Stimulated activated CD4-positive, alpha-beta T cell treated with anti-CD3 and anti-CD28 coated beads, Interleukin-15, amount 100 ng/mL, for 1 hour (primary cell): ENCODE measurements at places on chromosomes 2 and 18.

- no peak for DNase-seq
Observed at GRCh38 chr2:69223759-69224511, 163.1 kb downstream of the GFPT1 start.

- no peak for DNase-seq
Observed at GRCh38 chr2:152367547-152368390, 32.8 kb downstream of the FMNL2 start.

GRCh38 chr2:37779611-37780386 is 108.4 kb upstream of the CDC42EP3 start:
- no peak for DNase-seq

DNA sequence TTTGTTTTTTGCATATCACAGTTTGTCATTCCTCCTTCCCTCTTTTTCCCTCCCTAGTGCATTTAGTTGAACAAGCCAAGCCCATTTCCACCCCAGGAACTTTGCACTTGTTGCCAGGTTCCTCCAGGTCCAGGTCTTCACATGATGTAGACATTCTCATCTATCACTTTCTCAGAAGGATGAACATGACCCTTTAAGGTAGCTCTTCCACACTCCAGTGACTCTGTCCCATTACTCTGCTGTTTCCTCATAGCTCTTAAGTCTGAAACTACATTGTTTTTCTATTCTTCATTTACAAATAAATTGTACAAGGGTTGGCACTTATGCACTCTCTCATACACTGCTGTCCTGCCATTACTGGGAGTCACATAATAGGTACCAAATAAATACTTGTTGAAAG is 6.1 kb downstream of the KYNU start:
- DNase-seq = no peak

DNA sequence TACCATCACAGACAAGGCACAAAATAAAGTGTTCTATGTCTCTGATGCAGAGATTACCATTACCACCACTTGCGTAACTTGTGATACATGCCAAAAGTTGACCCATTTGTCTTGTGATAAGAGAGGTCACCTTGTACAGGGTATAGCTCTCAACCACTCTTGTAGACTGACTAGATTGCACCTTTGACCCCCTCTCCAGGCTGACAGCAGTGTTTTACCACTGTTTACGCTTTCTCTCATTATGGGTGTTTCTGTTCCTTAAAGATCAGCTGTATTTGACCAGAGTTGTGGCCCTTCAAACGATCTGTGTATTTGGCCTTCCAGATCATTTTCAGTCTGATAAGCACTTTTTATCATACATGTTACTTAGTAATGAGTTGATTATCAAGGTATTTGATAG is 215.7 kb upstream of the HNMT start:
- no peak for DNase-seq

GRCh38 chr18:10590412-10590811 is 64.6 kb downstream of the NAPG start:
- DNase-seq = no peak

- no peak for DNase-seq
Observed at GRCh38 chr2:95018861-95019550, 6.5 kb upstream of the MAL start.

DNA sequence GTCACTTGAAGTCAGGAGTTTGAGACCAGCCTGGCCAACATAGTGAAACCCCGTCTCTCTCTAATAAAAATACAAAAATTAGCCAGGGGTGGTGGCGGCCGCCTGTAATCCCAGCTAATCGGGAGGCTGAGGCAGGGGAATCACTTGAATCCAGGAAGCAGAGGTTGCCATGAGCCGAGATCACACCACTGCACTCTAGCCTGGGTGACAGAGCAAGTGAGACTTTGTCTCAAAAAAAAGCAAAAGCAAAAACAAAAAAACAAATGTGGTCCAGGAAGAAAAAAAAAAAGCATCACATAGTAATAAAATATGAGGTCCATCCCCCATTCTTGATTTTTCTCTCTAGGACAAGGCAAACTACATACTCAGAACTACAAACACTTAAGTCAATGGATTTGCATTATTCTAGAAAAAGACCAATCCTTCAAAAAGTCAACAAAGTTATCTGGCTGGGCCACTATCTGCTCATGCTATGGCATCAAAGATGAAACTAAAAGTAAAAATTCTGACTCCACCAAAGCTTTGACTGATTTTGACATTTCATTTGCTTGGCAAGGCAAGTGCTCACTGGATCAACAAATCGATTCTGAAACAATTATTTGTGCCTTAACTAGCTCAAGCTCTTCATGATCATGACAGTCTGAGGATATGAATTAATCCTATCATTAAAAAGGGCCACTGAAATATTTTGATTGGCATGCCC is 28.4 kb downstream of the MEX3C start:
- DNase-seq = no peak

DNA sequence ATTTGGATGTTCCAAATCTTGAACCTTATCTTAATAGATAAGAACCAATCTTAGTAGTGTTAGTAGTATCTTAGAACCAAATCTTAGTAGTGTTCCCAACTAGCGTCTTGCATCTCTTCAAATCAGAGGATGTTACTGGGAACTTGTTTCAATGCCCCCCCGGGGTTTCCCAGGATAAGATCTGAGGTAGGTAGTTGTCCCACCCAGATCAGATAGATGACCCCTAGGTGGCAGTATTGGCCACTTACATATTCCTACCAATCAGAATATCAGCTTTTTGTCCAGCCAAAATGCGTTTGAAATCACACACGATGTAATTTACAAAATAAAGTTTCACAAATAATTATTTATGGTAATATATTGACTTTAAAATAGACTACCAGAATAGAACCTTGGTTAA is 314.8 kb downstream of the MBD2 start:
- no peak for DNase-seq

- DNase-seq = no peak
Observed at GRCh38 chr18:22169889-22170420, 566 bp downstream of the GATA6 start.

- DNase-seq = no peak
Observed at GRCh38 chr18:22342625-22343024, 75.1 kb downstream of the CTAGE1 start.

DNA sequence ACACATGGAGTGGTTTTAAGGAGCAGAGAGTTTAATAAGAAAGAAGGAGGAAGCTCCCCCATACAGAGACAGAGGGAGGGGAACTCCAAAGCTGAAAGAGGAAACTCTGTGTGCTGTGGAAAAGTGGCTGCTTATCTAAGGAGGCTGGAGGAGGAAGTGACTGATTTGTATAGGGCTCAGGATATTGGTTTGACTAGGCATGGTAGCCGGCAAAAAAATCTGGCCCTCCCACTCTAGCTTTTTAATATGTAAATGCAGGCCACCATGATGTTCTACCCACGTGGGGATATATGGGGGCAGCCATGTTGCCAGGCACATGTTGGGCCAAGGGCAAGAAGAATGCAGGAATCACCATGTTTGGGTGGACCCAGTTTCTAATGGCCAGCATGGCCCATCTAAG is 64.3 kb downstream of the HNMT start:
- no peak for DNase-seq

- DNase-seq = no peak
Observed at GRCh38 chr2:32965523-32966171, 18.9 kb downstream of the LTBP1 start.

DNA sequence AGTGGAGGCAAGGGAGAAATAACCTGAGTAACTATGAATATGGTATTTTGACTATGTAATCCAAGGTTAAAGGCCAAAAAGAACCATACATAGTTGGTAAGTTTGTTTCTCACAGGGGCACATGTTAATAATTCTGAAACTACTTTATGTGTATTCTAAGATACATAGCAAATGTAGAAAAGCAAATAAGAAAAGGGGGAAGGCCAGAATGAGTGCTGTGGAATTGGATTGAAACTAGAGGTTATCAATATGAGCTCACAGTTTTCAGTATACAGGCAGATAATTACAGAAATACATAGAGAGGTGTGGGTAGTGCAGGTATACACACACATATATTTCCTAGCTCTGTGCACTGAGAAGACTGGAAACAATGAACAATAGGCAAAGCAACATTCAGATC is 13.7 kb downstream of the INO80C start:
- DNase-seq = no peak

GRCh38 chr2:62765619-62766376 is 60.3 kb downstream of the EHBP1 start:
- DNase-seq = no peak

- DNase-seq = no peak
Observed at GRCh38 chr18:59547581-59548182, 149.5 kb downstream of the CCBE1 start.

GRCh38 chr18:68721681-68722583 is 7.0 kb upstream of the TMX3 start:
- no peak for DNase-seq

DNA sequence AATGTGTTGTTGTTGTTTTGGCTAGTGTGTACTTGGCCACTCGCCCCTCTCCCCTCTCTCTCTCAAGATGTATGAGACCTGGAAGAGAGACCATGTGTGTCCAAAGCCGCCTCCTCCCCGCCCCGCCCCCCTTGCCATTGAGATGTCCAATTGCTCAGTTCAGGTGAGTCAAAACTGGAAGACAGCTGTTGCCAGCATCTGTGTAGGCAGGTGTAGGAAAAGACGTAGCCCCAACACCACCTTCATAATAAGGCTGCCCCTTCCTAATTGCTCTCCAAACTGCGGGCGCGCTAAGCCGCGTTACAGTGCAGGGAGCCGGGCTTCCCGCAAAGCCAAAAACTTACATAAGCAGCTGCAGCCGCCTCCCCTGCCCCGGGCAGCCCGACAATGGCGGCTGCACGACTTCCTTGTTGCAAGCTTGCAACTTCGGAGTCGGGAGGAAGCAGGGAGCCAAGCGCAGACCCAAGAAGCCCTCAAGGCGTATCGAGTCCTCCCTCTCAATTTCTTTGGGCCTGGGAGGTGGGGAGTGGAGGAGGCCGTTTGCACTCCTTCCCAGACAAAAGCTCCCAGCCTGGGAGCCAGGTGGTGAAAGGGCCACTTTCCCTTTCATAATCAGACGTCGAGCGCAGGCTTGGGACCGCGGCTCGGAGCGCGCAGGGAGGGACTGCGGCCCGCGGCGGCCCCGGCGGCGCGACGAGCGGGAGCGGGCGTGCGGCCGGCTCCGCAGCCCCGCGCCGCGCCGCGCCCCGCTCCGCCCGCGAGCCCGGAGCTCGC is 882 bp downstream of the ZBTB14 start:
- DNase-seq = peak; percentile 37

- DNase-seq = no peak
Observed at GRCh38 chr2:204583773-204584172, 38.5 kb downstream of the PARD3B start.

GRCh38 chr2:28098501-28099225 is 208.1 kb downstream of the BABAM2 start:
- DNase-seq = no peak

DNA sequence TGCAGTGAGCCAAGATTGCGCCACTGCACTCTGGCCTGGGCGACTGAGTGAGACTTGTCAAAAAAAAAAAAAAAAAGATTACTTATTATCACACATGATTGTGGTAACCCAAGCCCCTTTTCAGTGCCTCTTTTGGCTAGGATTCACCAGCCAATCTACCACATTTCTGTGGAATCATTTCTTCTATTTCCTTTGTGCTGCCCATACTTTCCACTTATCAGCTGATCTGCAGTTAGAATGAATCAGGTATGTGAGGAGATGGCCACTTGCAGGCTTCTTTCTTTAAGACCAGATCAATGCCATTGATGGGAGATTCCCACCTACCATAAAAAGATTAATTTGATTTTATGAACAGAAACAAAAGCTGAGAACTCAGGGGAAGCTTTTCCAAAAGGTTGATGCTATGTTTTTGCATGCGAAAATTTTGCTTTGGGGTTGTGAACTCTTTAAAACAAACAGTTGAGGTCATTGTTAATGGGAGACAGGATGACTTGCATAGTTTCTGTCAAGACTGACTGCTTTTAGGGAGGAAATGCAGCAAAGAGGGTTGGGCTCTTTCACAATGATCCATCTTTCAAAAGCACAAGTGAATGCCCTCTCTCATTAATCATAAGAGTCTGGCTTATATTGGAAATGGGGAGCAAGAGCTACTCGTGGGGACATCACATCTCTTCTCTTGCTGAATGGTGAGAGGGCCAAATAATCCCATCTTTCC is 66.9 kb upstream of the CYP26B1 start:
- DNase-seq = no peak

DNA sequence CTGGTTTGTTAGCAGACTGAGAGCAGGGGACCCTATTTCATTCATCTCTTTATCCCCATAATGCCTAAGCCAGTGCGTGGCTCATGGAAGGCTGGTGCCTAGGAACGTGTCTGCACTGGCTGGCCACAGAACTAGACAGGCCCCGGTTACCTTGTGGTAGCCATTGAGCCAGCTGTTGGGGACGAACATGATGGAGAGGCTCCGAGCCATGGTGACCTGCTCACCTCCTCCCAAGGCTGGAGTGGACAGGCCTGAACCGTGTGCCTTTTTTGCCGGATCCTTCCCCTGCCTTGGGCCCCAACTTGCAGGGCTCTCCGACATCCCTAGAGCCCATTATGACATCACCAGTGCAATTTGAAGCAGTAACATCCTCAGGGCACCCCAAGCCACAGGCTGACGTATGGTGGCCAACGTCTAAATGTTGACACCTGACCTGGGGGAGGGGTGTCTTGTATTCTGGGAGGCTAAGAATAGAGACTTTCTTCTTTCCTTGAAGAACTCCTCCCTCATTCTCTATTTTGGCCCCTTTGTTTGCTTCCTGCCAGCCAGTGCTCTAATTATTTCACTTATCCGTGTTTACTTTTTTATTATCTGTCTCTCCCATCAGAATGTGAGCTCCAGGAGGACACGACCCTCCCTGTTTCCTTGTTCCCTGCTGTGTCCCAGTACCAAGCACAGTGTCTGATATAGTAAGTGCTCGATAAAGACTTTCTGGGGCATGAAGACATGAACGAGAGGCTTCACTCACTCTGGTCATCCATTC is 12.2 kb upstream of the DNPEP start:
- no peak for DNase-seq

- no peak for DNase-seq
Observed at GRCh38 chr2:30287190-30287840, 56.0 kb downstream of the LBH start.

DNA sequence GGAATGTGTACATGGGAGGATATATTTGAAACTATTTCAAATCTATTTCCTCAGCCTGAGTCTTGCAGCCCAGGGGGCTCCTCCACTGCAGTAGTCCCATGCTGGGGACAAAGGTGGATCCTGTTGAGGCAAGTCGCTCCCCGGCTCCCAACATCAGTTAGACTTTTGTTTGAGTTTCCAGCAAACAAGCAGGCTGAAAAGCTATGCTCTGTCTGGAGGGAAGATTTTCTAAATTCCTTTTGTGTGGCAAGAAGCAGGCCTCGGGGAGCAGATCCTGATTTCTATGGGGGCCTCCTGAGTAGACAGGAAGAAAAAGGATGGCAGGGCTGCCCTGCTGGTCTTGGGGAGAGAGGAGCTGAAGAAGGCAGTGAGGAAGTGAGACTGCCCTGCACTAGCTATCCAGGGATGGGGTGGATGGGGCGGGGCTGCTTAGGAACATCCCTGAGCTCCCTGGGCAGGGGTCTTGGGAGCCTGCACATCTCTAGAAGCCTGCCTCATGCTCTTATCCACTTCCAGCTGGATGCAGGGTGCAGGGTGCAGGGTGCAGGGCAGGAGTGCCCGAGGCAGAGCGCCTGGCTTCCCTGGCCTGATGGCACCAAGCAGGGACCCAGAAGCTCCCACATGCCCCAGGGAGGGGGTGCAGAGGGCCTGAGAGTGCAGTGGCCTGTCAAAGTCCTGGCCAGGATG is 6.0 kb upstream of the CIB4 start:
- no peak for DNase-seq

GRCh38 chr18:2223449-2223848 is 347.9 kb downstream of the METTL4 start:
- DNase-seq = no peak

- no peak for DNase-seq
Observed at GRCh38 chr2:221517146-221517695, 54.9 kb downstream of the EPHA4 start.
